Pancreas (tissue), 10 donors: ENCODE measurements at places on chromosomes 3 and 15.

GRCh38 chr3:59796456-59796855 lies 746.6 kb upstream of the CFAP20DC start:
- no peak for DNase-seq

DNA sequence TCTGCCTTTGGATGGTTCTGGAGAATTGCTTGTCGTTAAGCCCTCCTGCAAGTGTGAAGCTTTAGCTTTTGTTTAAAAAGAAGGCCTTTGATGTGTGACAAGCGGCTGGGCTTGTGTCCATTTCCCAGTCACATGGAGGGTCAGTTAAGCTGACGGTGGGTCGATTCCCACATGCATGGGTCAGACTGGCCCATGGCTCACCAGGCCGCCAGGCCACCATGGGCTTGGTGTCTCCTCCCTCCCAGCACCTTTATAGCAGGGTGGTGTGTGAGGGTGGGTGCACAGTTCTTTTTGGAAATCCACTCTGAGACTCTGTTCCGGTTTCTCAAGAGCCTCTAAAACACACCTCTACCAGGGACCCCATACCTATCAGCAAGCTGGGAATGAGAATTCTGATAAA lies 67.2 kb downstream of the SCN5A start:
- DNase-seq: no peak

- DNase-seq: no peak
Observed at GRCh38 chr15:28037969-28038590, 61.0 kb downstream of the OCA2 start.

DNA sequence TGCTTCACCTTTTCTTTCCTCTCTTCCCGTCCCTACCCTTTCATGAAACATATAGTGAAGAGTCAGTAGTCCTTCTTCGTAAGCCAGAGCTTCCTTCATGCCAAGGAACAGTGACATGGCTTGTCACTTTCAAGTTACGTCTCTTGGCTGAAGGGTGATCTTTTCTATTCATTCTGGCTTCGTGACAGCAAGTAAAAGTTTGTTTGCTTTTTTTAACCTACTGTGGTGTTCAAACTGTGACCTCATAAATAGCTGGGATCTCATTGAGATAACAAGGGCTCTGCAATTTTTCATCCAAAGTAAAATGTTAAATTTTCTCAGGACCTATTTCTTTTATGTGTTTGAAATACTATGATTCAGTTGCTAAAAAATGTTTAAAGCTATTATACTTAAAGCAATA lies 10.5 kb downstream of the CDIN1 start:
- DNase-seq: no peak
